Stimulated activated CD4-positive, alpha-beta T cell treated with anti-CD3 and anti-CD28 coated beads, Interleukin-1b, Interleukin-23, amount 100 ng/mL, for 1 hour (primary cell): ENCODE measurements at places on chromosomes 16 and 17.

DNA sequence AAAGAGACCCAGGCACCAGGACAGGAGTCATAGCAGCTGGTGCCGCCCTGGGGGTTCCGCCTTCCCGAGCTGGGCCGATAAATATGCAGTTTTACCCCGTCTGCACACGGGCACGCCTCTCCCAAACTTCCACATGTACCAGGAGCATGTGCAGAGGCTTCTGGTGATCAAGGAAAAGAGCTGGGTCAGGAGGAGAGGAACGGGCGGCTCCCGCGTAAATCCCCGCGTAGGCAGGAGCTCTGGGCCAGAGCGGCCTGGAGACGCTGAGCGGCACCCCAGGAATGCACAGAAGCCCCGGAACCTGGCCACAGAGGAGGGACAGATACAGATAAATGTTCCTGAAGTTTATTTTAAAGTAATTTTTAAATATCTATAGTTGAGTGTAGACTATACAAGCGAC is 46.6 kb upstream of the METRNL start:
- DNase-seq = no peak

DNA sequence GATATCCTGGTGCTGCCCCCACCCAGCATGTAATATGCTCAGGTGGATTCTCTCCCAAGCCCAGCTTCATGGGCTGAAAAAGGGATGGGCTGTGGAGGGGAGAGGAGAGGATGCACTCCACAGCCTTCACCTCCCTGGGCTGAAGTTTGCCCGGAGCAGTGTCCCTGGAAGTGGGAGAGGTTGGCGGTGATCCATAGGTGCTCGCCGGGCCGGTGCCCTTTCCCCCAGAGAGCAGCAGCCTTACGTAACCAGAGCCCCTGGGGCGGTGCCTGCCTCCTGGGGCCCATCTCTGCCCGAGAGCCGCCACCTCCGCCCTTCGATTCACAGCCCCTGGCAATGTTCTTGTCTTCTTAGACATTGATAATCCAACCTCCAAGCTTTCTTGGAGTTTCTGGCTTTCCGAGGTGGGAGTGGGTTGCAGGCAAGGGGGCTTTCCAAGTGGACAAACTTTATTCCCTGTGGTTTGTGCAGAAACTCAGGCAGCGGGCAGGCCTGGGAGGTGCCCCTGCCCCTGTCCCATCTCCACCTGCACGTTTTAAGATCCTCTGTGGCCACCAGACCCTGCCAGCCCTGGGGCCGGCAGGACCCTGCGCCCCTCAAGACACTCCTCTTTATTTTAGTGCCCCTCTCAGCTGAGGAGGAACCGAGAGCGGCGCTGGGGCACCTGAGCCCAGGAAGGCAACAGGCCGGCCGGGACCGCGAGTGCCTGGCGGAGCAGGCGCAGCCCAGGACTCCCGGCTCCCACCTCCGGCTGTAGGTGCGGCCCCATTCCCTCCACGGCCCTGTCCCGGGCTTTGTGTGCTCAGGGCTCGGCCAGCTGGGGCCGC is 3.1 kb upstream of the WDR90 start:
- no peak for DNase-seq

DNA sequence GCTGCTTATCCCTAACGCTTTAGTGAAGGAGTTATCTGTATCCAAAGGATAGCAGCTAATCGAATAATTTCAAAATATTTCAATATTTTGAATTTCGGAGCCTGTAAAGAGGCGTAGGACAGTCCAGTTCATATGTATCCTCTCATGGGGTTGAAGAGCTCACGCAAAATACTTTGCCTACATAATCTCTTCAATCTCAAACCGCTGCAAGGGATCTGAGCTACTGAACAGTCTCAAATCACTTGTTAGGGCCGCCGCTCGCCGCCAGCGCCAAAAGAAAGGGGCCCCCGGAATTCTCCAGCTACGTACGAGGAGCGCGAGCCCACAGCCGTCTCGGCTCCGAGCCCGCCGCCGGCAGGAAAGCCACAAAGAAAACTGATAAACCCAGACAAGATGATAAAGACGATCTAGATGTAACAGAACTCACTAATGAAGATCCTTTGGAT is 601 bp upstream of the RFWD3 start:
- no peak for DNase-seq

- DNase-seq = no peak
These were observed 77.5 kb downstream of the ANKRD11 start for GRCh38 chr16:89412811-89413210.

- no peak for DNase-seq
These were observed 426.0 kb upstream of the CDH11 start for GRCh38 chr16:65547772-65548446.

DNA sequence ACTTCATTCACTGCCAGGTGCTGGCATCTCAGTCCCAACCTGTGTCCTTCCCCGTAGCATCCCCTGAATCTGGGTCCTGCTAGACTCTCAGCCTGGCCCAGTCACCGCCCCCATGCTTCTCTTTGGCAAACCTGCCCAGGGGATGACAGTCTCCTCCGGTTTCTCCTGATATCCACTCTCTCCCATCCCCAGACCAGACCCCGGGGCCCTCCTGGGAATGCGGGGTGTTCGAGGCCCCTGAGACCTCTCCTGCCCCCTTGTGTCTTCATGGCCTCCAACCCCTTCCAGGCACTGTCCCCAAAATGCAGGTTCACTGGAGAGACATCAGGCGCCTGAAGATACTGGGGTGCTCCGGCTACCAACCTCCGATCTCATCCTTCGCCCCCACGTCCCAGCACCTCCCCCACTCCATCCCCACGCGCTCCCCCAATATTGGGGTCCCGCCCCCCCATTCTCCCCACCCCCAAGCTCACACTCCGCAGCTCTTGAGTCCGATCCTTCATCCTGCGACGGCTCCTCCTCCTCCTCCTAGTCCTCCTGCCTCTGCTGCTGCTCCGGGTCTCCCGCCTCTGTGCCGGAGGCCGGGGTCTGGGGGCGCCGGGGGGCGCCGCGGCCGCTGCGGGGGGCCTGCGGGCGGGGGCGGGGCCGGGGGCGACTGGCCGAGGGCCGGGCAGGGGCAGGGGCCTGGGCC is 399 bp downstream of the STX1B start:
- DNase-seq = no peak

DNA sequence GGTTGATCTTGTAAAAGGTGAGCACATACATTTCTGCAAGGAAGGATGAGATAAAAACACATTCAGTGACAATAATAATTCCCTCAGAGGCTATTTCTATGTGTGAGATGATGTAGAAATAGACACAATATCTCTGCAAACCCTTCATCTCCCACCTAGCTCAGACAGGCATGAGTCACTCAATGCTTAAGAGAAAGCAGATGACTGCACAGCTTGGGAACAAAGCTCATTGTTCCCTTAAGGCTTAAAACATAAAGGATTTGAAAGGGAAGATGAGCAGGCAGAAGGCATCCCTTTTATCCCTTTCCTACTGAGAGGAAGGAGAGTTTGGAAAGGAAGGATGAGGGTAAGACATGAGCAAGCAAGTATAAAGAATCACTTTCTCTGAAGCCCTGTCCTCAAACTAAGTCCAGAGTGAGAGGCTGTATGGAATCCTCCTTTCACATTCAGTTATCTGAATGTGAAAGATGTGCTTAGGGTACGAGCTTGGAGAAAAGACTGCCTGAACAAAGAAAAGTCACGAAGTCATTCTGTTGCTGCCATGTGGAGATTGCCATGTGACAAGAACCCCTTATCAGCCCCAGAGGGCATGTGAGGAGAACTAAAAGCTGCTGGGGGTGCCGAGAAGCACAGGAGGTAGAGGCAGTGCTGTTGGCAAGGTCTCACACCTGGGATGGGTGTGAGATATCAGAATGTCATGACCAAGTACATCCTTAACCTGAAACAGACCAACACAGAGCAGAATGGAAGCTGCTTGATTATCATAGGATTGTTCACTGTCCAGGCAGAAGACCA is 58.2 kb downstream of the CNTNAP4 start:
- DNase-seq = no peak

GRCh38 chr16:69724414-69724873 is 1.9 kb downstream of the NQO1 start:
- DNase-seq = no peak

GRCh38 chr16:76634847-76635697 is 357.9 kb downstream of the CNTNAP4 start:
- no peak for DNase-seq

- DNase-seq = no peak
These were observed 6.9 kb downstream of the SLC12A4 start for GRCh38 chr16:67961551-67961957.

DNA sequence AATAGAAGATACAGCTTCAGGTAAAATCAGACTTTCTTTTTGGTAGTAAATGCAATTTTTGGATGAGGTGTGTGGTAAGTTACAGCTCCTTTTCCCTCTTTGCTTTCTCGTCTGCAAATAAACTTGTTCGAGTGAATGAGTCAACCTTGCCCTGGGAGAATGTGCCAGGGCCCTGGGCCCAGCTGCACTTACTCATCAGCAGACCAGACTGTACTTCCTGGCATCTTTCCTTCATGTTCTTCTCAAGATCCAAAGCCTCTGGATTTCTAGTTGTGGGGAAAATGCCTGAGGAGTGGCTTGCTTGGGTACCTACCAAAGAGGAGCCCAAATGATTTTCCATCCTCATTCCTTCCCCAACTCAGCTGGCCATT is 5.4 kb upstream of the G6PC1 start:
- DNase-seq = no peak

- no peak for DNase-seq
These were observed 52.5 kb downstream of the SHISA6 start for GRCh38 chr17:11293480-11293879.

DNA sequence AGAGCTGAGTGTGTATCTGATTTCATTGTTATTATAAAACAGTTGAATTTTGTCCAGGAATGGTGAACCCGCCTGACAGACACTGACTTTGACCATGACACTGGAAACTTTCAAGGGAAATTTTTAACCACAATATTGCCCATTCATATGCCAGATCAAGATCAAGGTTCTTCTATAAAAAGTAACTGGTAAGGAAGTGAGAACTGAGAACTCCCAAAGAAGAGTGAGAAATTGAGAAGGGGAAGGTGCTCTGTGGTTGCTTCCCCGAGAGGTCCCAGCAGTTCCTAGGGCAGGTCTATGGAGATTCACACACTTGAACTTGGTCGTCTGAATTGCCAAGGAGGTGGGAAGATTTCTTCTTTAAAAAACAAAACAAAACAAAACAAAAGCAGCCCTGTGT is 27.3 kb downstream of the SLC6A4 start:
- DNase-seq = no peak

- DNase-seq = no peak
These were observed 679.8 kb upstream of the KIF2B start for GRCh38 chr17:53142890-53143289.

- DNase-seq = no peak
These were observed 11.5 kb upstream of the SRCIN1 start for GRCh38 chr17:38617074-38617860.

DNA sequence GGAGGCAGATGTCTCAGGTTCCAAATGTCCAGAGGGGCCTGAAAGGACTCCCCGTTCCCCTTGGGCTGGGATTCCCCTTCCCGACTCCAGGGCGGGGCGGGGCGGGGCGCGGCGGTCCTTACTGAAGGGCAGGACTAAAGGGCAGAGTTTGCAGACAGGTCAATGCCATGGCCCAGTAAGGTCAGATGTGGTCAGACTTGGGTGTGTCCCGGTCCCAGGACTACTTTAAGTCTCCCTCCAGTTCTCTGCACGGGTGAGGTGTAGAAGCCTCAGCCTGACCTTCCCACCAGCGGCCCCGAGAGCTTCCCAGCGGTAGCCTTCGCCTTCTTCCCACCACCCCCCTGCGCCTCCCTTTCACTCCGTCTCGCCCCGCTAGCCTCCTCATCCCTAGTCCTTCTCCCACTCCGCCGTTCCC is 532 bp downstream of the KDM6B start:
- no peak for DNase-seq

DNA sequence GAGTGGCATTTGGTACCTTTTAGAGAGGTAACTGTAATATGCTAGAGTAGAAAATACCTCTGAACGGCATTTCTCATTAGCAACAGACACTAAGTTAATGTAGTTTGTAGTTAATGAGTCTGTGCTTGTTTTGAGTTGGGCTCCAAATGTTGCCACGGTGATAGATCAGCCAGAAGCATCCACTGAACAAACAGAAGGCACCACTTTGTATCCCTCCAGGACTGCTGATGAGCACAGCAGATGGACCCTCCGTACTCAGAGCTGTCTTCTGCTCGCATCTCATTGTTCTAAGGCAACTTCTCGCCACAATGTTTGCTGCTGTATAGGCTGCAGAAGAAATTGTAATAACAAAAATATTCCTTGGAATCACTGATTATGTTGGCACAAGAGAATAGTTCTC is 56.1 kb downstream of the TNRC6C start:
- DNase-seq = no peak

GRCh38 chr17:81040791-81041337 is 5.9 kb downstream of the BAIAP2 start:
- no peak for DNase-seq

DNA sequence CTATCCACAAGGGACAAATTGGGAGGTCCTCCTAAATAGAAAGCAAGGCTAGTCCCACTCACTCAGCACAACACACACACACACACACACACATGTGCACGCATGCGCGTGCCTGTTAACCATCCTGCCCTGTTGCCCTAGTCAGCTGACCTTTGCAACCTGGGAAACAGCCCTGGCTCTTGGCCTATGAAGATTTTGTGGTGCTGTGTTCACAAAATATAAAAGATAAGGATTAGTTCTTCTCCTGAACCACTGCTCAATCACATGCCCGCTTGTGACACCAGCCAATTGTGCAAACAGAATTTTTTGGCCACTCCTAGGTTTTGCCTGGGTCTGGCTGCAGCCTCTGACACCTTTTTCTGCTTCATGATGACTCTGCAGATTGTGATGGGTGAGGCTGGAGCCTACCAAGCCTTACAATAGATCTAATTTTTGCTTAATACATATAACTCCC is 3.3 kb upstream of the CES1 start:
- no peak for DNase-seq

DNA sequence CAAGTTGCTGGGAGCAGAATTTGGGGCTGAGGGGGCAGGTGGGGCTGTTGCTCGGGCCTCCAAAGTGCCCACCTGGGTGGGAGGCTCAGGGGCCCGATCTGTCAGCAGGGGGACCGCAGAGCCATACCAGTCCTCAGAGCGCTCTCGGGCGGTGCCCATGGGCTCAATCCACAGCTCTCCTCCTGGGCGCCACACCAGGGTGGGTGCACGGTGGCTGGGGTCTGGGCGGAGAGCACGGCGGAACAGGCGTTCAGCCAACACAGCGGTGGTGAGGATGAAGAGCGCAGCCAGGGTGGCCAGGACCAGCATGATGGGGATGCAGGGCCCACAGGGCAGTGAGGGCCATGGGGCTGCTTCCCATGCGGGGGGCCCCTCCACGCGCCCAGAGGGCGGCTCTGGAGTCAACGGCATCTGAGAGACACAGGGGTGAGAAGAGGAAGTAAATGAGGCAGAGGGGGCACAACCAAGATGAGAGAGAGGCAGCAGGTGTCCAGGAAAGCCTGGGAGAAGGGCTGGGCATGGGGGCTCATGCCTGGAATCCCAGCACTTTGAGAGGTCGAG is 1.2 kb downstream of the C16orf54 start:
- no peak for DNase-seq

GRCh38 chr16:2533912-2534311 is 2.7 kb upstream of the CEMP1 start:
- DNase-seq = no peak
